Stimulated activated CD8-positive, alpha-beta memory T cell treated with anti-CD3 and anti-CD28 coated beads, Interleukin-4, amount 100 ng/mL, for 48 hours (primary cell): ENCODE measurements at places on chromosomes 12 and 14.

DNA sequence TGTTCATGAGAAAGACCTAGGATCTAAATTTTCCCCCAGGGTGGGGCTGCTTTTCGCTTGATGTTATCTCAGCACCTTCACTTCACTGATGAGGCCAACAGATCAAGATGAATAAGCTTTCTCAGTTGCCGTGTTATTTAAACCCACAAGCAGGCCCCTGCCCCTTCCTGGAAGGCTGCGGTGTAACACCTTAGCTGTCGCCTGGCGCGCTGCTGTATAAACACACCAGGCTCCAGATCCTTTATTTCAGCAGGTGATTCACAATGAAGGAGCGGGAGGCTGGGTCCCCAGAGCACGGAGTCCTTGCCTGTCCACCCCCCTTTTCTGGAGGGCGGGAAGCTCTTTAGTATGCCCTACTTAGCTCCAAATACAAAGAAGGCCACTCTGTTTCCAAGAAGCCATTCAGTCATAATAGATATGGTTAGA is 515.4 kb downstream of the FUT8 start:
- peak; percentile 82 for DNase-seq

DNA sequence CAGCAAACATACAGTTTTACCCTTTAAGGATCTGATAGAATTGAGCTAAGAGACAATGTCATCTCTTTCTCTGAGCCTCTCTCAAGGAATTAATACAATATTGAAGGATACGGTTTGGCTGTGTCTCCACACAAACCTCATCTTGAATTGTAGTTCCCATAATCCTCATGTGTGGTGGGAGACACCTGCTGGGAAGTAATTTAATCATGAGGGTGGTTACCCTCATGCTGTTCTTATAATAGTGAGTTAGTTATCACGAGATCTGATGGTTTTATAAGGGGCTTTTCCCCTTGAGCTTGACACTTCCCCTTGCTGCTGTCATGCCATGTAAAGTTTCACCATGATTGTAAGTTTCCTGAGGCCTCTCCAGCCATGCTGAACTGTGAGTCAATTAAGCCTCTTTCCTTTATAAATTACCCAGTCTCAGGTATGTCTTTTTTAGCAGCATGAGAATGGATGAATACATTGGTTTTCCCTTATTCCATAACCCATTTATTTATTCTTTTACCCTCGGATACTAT is 47.6 kb downstream of the TMEM30B start:
- no peak for DNase-seq

DNA sequence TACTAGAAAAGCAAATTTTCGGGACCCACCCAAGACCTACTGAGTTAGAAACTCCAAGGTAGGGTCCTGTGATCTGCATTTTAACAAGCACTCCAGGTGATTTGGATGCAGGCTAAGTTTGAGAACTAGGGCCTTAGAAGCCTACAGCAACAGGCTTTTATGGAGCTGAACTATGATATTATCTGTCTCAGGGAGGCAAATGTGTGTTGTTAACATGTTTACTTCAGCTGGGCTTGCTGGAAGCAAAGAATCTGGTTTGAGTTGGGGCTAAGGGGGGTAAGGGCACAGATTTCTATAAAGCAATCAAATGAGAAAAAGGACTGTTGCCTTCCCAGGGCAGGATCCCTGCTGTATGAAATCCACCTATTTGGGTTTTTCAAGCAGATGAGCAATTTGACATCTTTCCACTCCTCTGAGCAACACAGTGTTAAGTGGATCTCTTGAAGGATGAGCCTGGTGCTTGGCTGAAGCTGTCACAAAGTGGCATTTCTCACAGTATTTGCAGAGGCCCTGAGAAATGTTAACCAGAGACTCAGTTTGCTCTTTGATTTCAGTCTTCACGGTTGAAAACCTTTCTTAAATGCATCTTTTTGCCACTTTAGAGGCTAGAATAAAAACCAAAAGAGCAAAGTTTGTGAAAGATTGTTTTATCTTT is 36.2 kb upstream of the SOCS2 start:
- DNase-seq = no peak

GRCh38 chr12:25317553-25317952 is 66.8 kb upstream of the KRAS start:
- DNase-seq = no peak

DNA sequence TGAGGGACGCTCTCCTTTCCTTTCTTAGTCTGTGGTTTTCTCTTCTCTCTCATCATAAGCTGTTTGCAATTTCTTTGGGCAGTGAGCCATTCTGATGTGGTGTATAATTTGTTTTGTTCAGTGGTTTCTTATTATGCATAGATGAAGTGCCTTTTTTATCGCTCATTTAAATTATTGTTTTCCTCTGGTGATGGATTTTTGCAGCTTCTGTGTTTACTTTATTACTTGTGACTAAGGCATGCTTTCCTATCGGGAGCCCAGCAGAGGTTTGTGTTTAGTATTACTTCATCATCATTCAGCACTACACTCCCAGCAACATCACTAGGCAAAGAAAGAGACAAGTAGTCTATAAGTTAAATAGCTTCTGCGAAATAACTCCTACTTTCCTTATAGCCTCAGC is 586.6 kb upstream of the NOVA1 start:
- no peak for DNase-seq

- DNase-seq = no peak
These were observed 112.7 kb downstream of the SLC16A7 start for GRCh38 chr12:59708484-59708883.

DNA sequence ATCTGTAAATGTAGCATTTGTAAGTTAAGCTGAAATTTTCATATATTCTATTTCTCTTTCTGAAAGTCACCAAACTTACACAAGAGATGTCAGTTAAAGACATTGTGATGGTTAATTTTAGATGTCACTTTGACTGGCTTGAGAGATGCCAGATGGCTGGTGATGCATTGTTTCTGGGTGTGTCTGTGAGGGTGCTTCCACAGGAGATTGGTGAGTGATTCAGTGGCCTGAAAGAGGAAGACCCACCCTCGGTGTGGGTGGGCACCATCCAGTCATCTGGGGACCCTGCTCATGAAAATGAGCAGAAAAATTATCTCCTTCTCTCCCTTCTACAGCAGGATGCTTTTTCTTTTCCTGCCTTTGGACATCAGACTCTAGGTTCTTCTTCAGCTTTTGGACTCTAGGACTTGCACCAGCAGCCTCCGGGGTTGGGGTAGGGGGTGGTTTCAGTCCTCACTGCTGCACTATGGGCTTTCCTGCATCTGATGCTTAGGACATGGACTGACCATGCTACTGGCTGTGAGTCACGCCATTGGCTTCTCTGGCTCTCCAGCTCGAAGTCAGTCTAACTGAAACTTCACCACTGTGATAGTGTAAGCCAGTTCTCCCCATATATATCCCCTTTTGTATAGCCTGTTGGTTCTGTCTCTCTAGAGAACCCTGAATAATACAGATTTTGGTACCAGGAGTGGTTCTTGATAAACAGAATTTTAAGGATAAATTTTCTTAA is 20.9 kb downstream of the PDE6H start:
- peak; percentile 40 for DNase-seq

DNA sequence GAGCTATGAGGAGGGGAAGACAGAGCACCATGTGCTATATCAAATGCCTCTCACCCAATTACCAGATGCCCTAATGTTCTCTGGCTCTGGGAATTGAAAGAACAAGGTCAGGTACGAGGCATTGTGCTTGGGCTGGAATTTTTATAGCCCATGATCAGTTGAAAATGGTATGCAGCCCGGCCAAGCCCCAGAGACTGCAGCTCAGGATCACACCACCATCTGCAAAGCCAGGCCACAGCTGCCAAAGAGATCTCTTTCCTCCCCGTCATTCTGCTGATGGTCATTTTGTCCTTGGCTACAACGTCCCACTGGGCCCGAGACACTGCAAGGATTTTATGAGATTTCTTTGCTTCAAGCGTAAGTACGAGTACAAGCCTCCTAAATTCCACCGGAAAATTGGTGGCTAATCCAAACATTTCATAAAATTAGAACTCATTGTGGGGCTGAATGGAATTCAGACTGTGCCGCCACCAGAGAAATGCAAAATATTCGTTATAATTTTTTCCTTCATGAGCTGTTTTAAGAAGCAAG is 15.1 kb downstream of the NUAK1 start:
- no peak for DNase-seq

DNA sequence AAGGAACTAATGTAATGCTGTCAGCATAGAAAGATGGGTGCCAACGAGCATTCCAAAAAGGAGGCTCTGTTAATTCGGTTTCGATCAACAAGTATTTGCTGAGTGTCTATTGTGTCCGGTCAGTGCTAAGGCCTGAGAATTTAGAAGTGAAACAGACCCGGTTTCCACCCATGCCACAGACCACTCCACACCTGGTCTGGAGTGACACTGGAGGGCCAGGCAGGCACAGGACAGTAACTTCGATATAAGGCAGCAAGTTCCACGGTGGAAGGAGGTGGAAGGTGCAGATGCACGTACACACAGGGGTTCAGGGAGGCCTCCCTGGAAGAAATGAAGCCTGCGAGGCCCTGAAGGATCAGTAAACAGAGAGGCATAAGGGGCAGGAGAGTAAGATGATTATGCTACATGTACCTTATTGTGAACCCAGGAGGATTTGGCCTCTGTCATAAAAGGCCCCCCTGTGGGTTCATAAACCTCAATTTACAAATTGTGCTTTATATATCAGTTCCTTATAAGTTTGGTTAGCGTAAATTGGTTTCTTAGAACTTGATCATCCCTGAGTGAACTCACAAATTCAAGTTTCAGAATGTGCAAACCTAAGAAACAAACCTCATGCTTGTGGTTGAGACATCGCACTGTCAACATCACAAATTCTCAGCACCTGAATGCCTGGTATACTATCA is 25.9 kb downstream of the SSH1 start:
- DNase-seq = peak; percentile 31

DNA sequence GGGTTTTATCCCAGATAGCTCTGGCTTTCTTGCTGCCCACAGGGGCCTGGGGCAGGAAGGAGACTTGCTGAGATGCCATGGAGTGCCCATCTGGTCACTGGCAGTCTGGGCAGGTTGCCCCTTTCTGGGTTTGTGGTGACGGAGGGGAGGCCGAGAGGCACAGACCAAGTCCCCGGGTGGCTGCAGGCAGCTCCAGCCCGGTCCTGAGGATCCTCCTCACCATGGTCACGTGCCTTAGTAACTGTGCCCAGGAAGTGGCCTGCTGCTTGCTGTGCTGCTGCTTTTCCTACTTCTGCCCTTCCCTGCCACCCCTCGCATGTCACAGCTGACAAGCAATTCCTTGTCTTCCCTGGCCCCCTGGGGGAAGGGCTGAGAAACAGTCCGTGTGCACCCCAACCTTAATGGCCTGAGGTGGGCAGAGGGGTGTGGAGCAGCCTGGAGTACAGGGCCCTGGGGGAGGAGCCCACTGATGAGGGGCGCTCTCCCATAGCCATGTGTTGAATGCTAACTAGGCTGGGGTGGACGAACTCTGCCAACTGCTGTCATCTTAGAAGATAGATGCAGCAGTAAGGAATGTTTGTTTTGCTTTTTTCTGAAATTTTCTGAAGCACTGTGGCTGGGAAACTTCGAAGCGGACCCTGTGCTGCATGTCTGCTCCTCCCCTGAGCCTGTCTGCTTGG is 54.9 kb upstream of the SRSF5 start:
- no peak for DNase-seq

GRCh38 chr14:20676072-20676471 is 8.3 kb upstream of the RNASE4 start:
- DNase-seq = no peak

DNA sequence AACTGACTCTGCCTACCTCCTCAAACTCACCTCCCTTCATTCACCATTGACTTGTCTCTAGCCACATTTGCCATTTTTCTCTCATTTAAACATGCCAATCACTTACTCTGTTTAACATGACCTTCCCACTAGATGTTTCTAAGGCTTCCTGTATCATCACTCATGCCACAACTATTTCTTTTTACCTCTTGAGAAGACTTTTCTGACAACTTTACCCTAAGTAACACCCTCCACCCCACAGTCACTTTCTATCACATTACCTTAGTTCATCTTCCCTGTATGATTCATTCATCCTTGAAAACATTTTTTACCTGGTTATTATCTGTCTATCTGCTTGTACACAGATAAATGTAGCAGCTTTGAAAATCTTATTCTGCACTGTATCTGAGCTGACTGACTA is 19.4 kb downstream of the PLCZ1 start:
- DNase-seq = no peak

GRCh38 chr14:69268223-69268622 is 8.3 kb downstream of the GALNT16 start:
- no peak for DNase-seq

GRCh38 chr14:69504775-69505174 is 20.2 kb downstream of the PLEKHD1 start:
- DNase-seq = no peak

DNA sequence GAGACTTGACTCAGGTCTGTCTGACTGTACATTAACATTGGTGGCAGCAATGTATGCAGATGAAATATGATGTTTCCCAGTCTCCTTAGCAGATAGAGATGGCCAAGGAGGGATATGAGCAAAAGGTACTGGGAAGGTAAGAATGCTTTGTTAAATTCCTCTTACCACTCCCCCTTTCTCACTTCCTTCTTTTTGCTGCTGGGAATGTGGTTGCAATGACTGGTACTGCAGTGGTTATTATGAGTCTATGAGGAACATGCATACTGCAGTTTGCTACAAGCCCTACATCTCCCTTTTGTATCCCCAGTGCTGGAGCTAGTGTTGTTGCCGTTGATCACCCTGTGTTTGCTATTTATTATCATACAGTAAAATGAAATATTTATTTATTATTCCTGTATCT is 35.9 kb downstream of the ALDH1L2 start:
- DNase-seq = no peak

DNA sequence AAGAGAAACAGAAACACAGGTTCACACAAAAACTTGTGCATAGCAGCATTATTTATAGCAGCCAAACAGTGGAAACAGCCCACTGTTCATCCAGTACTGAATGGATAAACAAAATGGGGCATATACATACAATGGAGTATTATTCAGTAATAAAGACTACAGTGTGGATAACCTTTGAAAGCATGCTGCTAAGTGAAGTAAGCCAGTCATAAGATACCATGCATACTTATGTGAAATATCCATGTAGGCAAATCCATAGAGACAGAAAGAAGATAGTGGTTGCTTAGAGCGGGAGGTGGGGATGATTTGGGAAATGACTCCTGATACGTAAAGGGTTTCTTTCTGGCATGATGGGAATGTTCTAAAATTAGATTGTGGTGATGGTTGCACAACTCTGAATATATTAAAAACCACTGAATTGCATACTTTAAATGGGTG is 99.4 kb downstream of the CRADD start:
- no peak for DNase-seq

GRCh38 chr14:73750531-73750901 is 36.3 kb upstream of the PNMA1 start:
- no peak for DNase-seq

- DNase-seq = no peak
These were observed 6.9 kb downstream of the CLBA1 start for GRCh38 chr14:104992501-104992900.
